ENCODE measurements at places on chromosomes 12 and 14.

DNA sequence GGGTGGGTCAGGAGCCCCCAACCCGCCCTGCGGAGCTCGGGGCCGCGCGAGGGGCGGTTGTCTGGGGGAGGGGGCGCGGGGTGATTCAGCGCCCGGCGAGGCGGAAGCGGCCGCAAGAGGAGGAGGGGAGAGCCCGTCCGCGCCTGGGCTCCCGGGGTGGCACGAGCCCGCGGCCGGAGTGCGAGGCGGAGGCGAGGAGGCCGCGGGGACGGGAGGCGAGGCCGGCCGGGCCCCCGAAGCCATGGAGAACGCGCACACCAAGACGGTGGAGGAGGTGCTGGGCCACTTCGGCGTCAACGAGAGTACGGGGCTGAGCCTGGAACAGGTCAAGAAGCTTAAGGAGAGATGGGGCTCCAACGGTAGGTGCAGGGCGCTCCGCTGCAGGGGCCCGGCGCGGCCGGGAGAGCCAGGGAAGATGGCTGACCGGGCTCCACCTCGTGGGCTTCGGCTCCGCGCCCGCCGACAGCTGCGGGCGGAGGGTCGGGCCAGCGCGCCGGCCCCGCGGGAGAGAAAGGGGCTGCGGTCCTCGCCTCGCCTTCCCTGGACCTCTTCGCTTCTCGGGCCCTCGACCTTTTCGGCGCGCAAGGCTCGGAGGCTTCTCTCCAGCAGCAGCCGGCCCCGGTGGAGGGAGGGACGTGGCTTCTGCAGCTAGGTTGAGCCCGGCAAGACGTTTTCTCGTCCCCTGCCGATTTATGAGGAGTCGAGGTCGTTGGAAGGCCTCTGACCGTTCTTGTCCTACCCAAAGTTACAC, 677 bp downstream of the ATP2A2 start:
- ATAC-seq, result peak; percentile 66

DNA sequence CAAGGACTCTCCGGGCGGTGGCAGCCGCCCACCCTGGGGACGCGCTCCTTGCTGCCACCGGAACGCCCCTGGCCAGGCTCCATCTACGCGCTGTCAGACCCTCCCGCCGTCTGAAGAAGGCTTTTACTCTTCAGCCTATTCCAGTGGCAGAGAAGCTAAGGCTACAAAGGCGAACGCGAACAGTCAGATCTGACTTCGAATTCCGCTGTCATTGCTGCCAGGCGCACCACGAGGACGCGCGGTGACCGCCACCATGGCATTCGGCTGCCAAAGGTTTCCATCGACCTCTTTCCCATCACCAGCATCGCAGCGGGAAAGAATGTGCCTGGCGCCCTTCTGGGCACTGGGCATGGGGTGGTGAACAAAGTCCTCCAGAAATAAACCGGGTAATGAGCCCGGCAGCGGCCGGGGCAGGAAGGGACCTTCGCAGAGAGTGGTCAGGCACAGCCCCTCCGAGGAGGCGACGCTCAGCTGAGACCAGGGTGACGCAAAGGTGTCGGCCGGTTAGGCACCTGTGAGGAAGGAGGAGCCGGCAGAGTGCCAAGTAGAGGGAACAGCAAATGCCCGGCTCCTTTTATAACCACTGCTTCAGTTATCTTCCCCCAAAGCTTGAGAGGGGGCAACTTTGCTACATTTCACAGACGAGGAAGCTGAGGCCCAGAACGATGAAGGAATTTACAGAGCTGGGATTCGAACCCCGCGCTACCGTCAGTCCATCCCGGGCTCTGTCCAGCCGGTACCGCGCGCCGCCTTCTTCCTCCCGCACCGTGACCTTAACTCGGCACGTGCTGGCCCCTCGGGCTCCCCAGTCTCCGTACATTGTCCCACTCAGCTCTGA, 1.9 kb upstream of the RFX4 start:
- no peak for ATAC-seq

GRCh38 chr12:3572560-3572959, 81.6 kb downstream of the PRMT8 start:
- no peak for ATAC-seq

- ATAC-seq, result no peak
These were observed 108.1 kb upstream of the G2E3 start for GRCh38 chr14:30450631-30451545.

DNA sequence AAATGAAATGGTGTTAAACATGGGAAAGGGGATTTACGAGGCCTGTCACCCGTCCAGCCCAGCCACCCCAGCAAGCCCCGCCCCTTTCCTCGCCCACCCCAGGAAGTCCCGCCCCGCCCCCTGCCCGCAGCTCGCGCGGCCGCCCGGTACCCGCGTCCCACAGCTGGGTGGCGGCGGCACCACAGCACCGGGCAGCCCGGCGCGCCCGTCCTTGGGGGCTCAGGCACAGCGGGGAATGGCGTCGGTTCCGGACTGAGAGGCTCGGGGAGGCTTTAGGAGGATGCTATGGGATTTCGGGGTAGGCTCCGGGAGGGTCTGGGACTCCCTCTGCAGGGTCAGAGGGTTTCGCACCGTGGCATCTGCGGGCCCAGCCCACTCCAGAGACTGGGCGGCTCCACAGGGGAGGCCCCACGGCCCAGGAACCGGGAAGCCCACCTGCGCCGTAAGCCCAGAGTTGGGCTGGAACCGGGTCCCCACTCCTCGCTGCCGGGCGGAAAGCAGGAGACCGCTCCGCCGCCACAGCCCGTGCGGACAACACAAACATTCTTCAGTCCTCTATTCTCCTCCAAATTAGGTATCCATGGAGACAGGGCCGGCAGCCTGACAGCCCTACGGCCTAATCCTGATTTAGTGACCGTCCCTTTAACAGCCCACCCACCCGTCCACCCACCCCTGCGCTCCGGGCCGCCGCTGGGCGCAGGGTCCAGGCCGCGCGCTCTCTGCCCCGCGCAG, 1.4 kb downstream of the FIGNL2 start:
- no peak for ATAC-seq

GRCh38 chr12:1823237-1823636, 2.9 kb downstream of the LRTM2 start:
- ATAC-seq, result no peak

DNA sequence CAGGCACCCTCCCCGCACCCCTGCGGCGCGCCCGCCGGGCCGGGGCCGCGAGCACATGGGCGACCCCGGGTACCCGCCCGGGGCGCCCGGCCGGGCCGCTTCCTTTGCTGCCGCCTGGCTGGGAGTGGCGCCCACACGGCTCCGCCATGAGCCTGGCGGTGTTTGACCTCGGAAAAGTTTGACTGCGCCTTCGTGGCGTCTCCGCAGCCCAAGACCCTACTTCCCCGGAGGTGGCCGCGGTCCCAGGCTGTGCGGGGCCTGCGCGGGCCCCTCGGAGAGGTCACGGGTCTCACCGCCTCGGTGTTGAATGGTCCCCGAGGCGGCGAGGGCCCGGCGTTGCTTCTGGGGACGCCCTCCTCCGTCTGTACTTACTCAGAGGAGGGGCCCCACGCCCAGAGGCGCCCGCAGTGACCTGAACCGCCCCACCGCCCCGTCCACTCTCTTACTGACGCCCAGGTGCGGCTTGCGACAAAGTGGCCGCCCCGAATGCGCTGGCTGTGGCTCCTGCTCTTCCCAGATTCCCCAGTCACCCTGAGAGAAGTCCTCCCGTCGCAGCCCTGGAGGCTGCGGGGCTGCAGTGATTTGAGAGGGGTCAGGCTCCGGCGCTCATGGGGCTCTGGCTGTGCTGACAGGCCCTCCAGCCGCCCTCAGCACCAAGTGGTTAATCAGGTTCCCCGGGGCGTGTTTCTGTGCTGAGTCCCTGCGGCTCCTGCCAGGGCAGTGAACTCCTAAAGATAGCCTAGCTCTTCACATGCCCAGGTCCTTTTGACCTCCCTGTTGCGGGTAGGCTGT, 5.8 kb downstream of the KMT5A start:
- peak; percentile 61 for ATAC-seq

DNA sequence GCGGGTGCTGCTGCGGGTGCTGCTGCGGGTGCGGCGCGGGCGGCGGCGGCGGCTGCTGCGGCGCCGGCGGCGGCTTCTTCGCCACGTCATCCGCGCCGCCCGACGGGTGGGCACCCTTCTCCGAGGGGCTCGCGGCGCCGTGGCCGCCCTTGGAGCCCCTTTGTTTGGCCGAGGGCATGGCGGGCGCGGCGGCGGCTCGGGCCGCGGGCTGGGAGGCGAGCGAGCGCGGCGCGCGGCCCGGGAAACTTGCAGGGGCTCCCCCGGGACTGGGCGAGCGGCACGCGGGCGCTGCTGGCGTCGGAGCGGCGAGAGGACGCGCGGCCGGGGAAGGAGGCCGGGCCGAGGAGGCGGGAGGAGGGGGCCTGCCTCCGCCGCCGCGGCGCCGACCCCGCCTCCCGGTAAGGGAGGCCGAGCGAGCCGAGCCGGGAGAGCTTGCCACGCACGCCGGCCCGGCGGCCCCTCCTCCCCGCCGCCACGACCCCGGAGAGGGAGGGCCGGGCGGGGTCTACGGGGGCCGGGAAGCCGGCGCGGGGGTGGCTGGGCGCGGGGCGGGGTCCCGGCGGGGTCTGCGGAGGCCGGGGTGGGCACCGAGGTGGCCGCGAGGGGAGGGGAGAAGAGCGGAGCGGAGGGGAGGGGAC, at the start of gene CKAP4:
Gene CKAP4 (minus strand): TSS at position 347 of the 638 bp plus-strand sequence. CDS start 169 bp downstream, at position 178.
- ATAC-seq, result peak; percentile 85

- no peak for ATAC-seq
These were observed 17.2 kb downstream of the SDR9C7 start for GRCh38 chr12:56916996-56917333.

DNA sequence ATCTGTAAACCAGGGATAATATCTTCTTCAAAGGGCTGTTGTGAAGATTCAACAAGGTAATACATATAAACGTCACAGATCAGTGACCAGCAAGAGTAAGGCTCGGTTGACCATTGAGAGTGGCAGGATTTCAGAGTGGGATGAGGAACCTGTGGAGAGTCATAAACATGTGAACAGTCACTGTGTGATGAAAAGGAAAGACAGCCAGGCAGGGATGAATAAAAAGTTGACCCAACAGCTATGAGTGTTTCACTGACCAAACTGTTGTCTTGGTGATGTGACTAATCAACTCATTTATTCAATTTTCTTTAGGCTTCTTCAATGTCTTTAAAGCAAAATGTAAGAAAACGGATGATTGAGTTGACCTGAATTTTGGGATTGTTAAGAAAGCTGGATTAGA, 8.6 kb upstream of the FRMD6 start:
- no peak for ATAC-seq

- ATAC-seq, result no peak
These were observed 70.5 kb downstream of the TRIM9 start for GRCh38 chr14:51024377-51024776.

DNA sequence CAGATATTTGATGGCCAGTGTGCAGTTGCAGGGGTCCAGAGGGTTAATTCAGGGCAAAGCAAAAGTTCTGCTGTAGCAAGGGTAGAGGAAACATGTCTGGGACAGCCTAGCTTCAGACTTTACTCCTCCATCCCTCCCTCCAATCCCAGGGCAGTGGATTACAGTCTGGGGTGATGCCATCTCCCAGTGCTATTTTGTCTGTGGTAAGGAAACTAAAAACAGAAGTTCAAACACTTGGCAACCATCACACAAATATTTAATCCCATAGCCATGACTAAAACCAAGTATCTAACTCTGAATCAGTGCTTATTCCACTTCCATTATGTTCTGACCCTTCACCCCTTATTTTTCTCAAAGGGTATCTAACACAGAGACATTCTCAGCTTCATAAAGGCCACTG, 61.8 kb downstream of the PIK3C2G start:
- no peak for ATAC-seq

GRCh38 chr12:112705037-112705632, 86.4 kb upstream of the RPH3A start:
- ATAC-seq, result no peak

DNA sequence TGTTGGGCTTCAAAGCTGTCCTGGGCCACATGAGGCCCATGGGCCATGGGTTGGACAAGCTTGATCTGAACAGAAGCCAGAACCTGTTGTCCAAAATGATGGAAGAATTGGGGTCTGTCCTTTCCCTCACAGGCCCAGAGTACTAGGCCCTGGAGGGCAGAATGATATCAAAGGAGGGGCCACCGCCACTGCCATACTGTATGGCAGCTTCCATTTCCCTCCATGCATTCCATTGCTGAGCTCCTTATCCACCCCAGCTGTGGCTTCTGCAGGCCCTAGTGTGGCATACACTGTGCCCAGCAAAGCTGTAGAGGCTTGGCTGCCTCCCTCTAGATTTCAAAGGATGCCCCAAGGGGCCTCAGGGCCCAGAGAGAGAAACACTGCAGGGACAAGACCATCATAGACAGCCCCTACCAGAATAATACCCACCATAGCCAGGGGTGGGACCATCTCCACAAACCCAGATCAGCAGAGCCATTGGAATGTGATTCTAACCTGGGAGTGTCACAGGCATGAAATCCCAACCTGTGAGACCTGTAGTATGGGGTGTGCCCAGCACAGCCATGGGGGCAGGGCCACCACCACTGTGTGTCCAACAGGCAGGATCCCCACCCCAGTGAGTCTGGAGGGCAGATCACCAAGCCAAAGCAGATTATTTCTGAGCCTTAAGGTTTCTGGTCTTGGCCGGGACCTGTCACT, 61.4 kb upstream of the BEGAIN start:
- ATAC-seq, result no peak

DNA sequence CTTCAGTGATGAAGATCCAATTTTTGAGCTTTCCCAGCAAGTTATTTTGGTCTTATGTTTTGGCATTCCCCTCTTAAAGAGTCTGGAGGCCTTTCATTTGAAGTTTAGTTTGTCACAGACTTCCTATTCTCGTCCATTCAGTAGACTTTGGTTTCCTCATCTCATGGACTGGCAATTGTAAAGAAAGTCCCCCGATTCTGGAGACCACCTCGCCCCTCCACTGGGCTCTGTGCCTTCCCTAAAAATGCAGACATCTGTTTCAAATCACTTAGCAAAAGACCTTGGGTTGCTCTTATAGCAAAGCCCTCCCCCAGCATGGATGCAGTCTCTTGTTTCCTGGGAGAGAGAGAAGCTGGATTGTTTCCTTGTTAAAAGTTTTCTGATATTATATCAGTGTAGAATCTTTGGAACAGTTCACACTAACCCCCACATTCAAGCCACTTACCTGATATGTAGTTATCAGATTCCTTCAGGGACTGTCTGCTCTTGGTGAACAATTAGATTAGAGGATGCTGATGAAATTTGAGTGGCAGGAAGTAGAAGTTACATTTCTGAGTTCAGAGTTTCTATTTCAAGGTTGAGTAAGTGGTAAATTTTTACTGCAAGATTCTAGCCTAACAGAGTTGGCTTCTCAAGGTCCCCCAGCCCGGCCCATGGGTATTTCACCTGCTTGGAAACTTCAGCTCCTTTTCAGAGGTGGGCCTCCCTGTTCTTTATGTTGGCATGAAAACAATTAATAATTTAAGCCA, 56.3 kb downstream of the PLXNC1 start:
- no peak for ATAC-seq

DNA sequence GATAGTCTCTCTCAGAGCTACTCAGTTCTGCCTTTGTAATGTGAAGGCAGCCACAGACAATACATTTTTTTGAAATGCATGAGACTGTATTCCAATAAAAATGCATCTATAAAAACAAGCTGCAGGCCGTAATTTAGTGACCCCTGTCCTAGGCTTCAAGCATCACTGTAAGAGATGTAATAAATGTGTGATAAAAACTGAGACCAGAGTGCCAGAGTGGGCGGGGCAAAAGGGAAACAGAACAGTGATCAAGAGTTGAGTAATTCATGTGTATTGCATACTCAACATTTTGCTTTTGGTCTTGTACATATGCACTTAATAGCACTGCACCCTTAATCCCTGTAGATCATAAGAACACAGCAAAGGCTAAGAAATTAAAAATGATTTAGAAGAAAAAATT, 743.5 kb downstream of the DIO2 start:
- ATAC-seq, result no peak

Data from stimulated activated memory B cell treated with anti-CD40 and anti-IgM and Interleukin-4, amounts not matched to agents 10 μg/mL and 1 μg/mL and 100 μg/mL, for 72 hours (primary cell).